Activated T-helper 17 cell treated with anti-CD3 and anti-CD28 coated beads, Interleukin-2, amount 50 U/mL, for 72 hours (primary cell): ENCODE measurements at places on chromosomes 12 and 14.

GRCh38 chr12:114430306-114430705 is 24.4 kb upstream of the TBX5 start:
- no peak overlapping the region for H3K4me3 ChIP-seq
- peak; percentile 49 for ATAC-seq
- H3K36me3 ChIP-seq, result no peaks in the 10 kb centered on the region

- ATAC-seq, result no peak
- peaks cover 100% of the 10 kb centered on the region for H3K36me3 ChIP-seq
- H3K4me1 ChIP-seq, result peaks cover 28% of the 10 kb centered on the region
- H3K4me3 ChIP-seq, result no peak overlapping the region
- no peak overlapping the region for H3K27ac ChIP-seq
Measured at GRCh38 chr14:89963288-89963978, 7.7 kb downstream of the TDP1 start.

DNA sequence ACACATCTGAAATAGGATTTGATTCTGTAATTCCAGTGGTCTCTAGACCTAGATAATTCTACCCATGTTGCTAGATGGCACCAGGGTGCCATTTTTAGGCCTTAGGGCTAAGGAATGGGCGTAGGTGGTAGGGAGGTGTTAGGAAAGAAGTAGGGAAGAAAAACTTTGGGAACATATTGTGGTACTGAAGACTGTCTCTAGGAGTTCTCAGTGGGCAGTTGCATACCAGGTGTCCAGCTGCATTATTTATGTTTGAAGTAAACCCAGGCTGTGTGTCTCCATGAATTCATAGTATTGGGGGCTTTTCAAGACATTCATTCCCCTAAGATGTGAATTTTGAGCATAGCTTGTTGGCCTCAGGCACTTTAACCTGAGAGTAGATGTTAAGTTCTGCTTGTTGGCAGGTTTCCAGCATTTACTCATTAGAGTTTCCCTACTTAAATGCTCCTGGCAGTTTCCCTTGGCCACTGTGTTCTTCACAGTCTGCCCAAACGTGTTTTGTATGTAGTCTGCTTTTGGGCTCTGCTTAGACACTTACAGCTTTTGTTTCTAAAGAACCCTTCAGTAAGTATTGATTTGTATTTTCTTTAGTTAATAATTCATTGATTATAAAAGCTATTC is 31.5 kb upstream of the CCT2 start:
- no peaks in the 10 kb centered on the region for H3K4me1 ChIP-seq
- no peak for ATAC-seq
- H3K27me3 ChIP-seq, result no peaks in the 10 kb centered on the region
- H3K36me3 ChIP-seq, result no peaks in the 10 kb centered on the region

GRCh38 chr12:80441921-80442320 is 2.1 kb upstream of the PTPRQ start:
- H3K4me1 ChIP-seq, result no peaks in the 10 kb centered on the region
- no peak overlapping the region for H3K27ac ChIP-seq
- H3K36me3 ChIP-seq, result no peaks in the 10 kb centered on the region
- H3K4me3 ChIP-seq, result no peak overlapping the region
- no peaks in the 10 kb centered on the region for H3K27me3 ChIP-seq

DNA sequence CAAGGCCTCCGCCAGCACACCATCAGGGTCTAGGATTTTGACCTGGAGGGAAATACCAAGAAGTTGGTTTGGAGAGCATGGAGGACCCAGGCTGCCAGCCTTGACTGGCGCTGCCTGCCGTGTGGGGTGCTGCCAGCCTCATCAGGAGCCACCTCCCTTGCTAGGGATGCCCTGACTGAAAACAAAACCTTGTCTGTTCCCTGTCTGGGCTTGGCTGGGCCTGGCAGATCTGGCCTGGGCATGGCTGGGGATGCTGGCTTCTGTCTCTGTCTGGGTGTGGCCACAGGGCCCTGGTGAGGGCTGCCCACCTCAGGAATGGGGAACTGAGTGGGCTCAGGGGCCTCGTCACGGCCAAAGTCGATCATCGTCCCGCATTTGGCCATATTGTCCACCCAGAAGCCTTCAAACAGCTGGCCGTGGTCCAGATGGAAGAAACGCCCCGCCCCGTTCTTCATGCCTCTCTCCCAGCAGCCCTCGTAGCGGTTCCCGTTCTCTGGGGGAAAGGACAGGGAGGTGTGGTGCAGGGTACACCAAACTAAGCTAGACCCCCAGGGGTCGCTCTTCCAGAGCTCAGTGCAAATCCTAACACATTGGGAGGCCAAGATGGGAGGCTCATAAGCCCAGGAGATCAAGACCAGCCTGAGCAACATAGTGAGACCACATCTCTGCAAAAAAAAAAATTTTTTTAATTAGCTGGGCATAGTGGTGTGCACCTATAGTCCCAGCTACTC is 16.5 kb downstream of the MORN3 start:
- ATAC-seq, result no peak
- H3K36me3 ChIP-seq, result peaks cover 8% of the 10 kb centered on the region
- H3K27ac ChIP-seq, result no peak overlapping the region
- no peak overlapping the region for H3K4me3 ChIP-seq

GRCh38 chr12:15808652-15809051 is 19.5 kb upstream of the EPS8 start:
- H3K27ac ChIP-seq, result no peak overlapping the region
- H3K36me3 ChIP-seq, result no peaks in the 10 kb centered on the region
- H3K4me3 ChIP-seq, result no peak overlapping the region

GRCh38 chr12:107109726-107110719 is 16.7 kb upstream of the CRY1 start:
- H3K27me3 ChIP-seq, result peaks cover 14% of the 10 kb centered on the region
- H3K36me3 ChIP-seq, result no peaks in the 10 kb centered on the region
- ATAC-seq, result no peak

DNA sequence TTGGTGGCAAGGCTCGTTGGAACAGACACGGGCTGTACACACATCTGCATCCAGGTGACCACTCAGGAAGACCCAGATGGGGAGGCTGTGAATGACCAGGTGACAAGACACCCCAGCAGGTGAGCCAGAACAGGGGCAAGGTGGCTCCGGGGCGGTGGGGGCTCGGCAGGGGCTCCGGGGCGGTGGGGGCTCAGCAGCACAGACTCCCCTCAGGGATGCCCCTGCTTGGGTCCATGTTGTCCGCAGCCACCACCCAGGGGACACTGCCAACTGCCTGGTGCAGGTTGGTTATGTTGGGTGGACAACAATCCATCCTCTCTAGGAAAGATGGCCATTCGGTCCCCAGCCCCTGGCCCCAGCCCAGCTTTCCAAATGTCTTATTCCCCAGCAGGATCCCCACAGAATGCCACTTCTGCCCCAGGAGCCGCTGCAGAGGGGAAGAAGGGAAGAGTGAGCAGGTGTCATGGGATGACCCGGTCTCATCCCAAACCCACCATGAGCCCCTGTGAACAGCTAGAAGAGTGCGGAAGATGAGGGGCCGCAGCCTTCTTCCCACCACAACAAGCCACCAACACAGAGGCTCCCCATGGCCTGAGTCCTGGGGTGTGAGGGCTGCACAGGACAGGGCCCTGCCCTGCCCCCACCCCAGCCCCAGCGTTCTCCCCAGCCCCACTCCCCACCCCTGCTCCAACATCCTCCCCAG is 31.4 kb upstream of the C14orf180 start:
- H3K4me1 ChIP-seq, result no peaks in the 10 kb centered on the region
- no peaks in the 10 kb centered on the region for H3K36me3 ChIP-seq
- no peak overlapping the region for H3K27ac ChIP-seq
- ATAC-seq, result no peak
- no peak overlapping the region for H3K4me3 ChIP-seq

DNA sequence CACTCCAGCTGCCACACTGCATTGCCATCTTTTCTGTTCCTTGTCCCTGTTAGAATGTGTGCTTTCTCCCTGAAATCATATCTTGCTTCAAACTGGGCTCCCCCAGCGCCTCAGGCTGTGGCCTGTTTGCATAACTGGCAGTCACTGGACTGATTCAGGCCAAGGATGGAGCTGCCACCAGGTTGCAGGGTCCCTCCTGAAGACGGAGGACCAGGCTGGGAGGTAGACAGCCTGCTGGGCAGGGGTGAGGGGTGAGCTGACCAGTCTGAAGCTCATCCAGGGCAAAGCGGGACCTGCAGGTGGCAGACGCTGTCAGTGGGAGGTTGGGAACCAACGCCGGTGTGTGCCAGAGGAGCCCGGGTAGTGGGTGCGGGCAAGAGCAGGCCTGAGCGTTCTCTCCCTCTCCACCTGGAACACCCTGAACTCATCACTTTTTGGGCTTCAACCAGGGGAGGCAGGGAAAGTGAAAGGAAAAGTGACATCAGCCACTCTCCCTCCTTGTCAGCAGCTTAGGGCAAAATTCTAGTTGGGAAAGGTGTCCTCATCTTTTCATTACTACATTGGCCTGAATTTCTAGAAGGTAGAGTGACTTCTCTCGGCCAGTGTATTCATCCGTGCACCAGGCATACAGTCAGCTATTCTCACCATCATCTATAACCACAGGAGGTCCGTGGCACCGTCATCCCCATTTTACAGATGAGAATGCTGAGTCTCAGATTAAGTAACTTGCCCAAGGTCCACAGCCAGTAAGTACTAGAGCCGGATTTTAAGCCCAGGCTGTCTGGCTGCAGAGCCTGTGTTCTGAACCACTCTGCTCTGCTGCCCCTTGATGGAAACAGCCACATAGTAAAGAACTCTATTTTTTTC is 219.1 kb downstream of the SLC41A2 start:
- ATAC-seq, result peak; percentile 65
- H3K27ac ChIP-seq, result peak overlapping the region; percentile 88
- peak overlapping the region; percentile 80 for H3K4me3 ChIP-seq
- peaks cover 56% of the 10 kb centered on the region for H3K4me1 ChIP-seq

GRCh38 chr12:130669205-130669557 is 46.9 kb downstream of the RIMBP2 start:
- no peaks in the 10 kb centered on the region for H3K4me1 ChIP-seq
- no peaks in the 10 kb centered on the region for H3K36me3 ChIP-seq
- ATAC-seq, result no peak
- H3K27ac ChIP-seq, result no peak overlapping the region

DNA sequence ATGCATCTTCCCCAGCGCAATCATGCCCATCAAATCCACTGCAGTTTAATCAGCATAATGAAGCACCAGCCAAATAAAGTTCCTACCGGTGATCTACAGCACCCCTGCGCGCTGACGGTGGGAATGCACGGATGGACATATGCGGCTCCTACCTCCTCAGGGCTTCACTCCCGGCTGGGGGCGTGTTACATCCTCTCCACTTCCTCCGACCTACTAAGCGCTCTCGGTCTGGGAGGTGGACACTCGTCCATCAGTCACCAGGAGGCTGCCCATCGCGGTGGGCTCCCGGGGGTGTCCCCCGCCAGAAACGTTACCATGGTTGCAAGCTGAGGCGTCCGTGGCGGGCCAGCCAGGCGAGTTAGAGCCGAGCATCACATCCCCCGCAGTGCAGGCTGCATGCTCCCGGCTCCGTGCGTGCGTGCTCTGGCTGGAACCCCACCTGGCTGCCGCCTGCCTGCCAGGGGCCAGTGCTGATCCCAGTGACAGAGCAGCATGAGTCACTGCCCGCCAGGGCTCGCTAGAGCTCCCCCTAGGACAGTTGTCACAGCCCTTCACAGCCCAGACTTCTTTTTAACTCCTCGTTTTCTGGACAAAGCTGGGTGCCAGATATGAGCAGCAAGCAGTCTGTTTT is 73.0 kb downstream of the CIT start:
- H3K36me3 ChIP-seq, result no peaks in the 10 kb centered on the region
- H3K4me3 ChIP-seq, result no peak overlapping the region
- no peak overlapping the region for H3K27ac ChIP-seq
- H3K27me3 ChIP-seq, result no peaks in the 10 kb centered on the region

- H3K4me1 ChIP-seq, result no peaks in the 10 kb centered on the region
- H3K27me3 ChIP-seq, result peaks cover 54% of the 10 kb centered on the region
- no peak overlapping the region for H3K27ac ChIP-seq
- H3K4me3 ChIP-seq, result no peak overlapping the region
- H3K36me3 ChIP-seq, result no peaks in the 10 kb centered on the region
- ATAC-seq, result no peak
Measured at GRCh38 chr14:61877768-61878167, 115.5 kb downstream of the SNAPC1 start.

GRCh38 chr14:69323266-69323998 is 63.5 kb downstream of the GALNT16 start:
- no peak for ATAC-seq
- no peaks in the 10 kb centered on the region for H3K27me3 ChIP-seq
- H3K4me1 ChIP-seq, result no peaks in the 10 kb centered on the region
- no peak overlapping the region for H3K27ac ChIP-seq
- H3K4me3 ChIP-seq, result no peak overlapping the region
- H3K36me3 ChIP-seq, result no peaks in the 10 kb centered on the region

GRCh38 chr12:42990387-42990786 is 400.8 kb upstream of the PRICKLE1 start:
- H3K4me1 ChIP-seq, result no peaks in the 10 kb centered on the region
- no peak overlapping the region for H3K4me3 ChIP-seq
- H3K27ac ChIP-seq, result no peak overlapping the region
- no peak for ATAC-seq
- H3K27me3 ChIP-seq, result no peaks in the 10 kb centered on the region
- no peaks in the 10 kb centered on the region for H3K36me3 ChIP-seq

GRCh38 chr12:18706798-18707197 is 31.0 kb downstream of the PLCZ1 start:
- ATAC-seq, result no peak
- no peaks in the 10 kb centered on the region for H3K36me3 ChIP-seq
- no peak overlapping the region for H3K27ac ChIP-seq
- H3K27me3 ChIP-seq, result no peaks in the 10 kb centered on the region
- H3K4me1 ChIP-seq, result no peaks in the 10 kb centered on the region

GRCh38 chr14:75548544-75548943 is 26.3 kb downstream of the BATF start:
- peak overlapping the region; percentile 89 for H3K27ac ChIP-seq
- peak; percentile 2 for ATAC-seq

DNA sequence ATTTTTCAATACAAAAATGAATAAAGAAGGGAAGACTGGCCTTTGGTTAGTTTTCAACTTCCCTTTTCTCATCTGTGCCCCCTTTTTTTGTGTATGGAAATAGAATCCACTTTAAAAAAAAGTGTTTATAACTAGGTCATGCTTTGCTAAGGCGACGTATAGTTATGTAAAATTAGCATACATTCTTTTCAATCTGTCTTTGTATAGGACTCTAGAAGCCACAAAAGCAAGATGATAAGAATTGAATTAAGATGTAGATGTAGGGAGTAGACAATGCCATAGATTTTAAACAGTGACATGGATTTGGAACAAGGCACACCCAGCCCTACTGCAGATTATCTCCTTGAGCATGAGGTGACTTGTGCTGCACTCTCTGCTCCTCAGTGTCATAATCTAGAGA is 354.3 kb downstream of the TMTC2 start:
- H3K4me3 ChIP-seq, result no peak overlapping the region
- H3K27ac ChIP-seq, result no peak overlapping the region
- H3K4me1 ChIP-seq, result no peaks in the 10 kb centered on the region
- no peaks in the 10 kb centered on the region for H3K27me3 ChIP-seq
- no peaks in the 10 kb centered on the region for H3K36me3 ChIP-seq
- ATAC-seq, result no peak

DNA sequence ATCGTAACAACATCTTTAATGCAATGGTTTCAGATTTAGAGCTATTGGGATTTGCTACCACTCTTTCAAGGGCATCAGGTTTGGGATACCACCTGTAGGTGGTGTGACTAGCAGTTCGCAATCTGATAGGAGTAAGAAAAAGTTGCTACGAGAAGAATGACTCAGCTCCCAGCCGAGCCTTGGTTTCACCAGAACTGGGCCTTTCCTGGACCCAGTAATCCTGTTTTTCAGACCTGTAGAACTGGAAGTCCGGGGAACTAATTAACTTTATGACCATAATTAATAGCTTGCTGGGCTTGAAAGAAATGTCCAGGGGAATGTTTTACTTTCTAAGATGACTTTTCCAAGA is 770 bp downstream of the ABHD4 start:
- H3K27ac ChIP-seq, result peak overlapping the region; percentile 94
- H3K27me3 ChIP-seq, result no peaks in the 10 kb centered on the region
- peaks cover 26% of the 10 kb centered on the region for H3K4me1 ChIP-seq
- peak; percentile 85 for ATAC-seq
- H3K36me3 ChIP-seq, result peaks cover 46% of the 10 kb centered on the region
